Spleen (tissue), 13 donors: ENCODE measurements at places on chromosomes 7 and 10. TPM values are rescaled to one million over a fixed set of nuclear protein-coding genes. Genes with fewer than 3 reads are reported as not detected.

SFR1 gene
- 7.5 TPM for total RNA-seq

IFIT3 gene
- 24.4 TPM for total RNA-seq

UPK3B gene
- total RNA-seq = 2.7 TPM

AGAP9 gene
- total RNA-seq = 19.8 TPM

HDAC9 gene
- 100 TPM for total RNA-seq

STEAP2 gene
- total RNA-seq = 10.6 TPM
